ENCODE measurements at places on chromosomes 16 and 17. TPM values are rescaled to one million over a fixed set of nuclear protein-coding genes. Genes with fewer than 3 reads are reported as not detected.

The OR4D2 gene
- not detected for total RNA-seq

The CX3CL1 gene
- 0.57 TPM for total RNA-seq

The TAF1C gene
- 39.8 TPM for total RNA-seq

The ITGAD gene
- not detected for total RNA-seq

The NPIPA2 gene
- total RNA-seq: not detected

The CDH1 gene
- 251 TPM for total RNA-seq

The CAVIN1 gene
- total RNA-seq: 48.7 TPM

The HOXB5 gene
- 8.2 TPM for total RNA-seq

The PNMT gene
- total RNA-seq: 0.25 TPM

The HP gene
- not detected for total RNA-seq

- no peak for DNase-seq
These were observed 35.0 kb downstream of the CRISPLD2 start for GRCh38 chr16:84854759-84855158.

DNA sequence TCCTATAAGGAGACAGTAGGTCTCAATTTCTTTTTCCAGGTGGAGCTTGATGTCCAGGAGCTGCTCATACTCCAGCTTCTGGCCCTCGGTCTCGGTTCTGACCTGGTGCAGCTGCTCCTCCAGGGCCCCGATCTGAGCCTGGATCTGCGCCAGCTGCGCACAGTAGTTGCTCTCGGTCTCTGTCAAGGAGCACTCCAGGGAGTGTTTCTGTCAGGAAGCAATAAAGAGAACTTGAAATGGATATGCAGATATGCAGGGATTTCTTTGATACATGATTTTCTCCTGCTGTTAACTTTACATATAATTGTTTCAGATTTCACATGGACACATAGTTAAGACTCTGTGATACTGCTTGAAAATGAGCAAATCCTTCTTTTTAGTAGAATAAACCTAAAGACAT, 4.7 kb downstream of the KRT25 start:
- DNase-seq: no peak

DNA sequence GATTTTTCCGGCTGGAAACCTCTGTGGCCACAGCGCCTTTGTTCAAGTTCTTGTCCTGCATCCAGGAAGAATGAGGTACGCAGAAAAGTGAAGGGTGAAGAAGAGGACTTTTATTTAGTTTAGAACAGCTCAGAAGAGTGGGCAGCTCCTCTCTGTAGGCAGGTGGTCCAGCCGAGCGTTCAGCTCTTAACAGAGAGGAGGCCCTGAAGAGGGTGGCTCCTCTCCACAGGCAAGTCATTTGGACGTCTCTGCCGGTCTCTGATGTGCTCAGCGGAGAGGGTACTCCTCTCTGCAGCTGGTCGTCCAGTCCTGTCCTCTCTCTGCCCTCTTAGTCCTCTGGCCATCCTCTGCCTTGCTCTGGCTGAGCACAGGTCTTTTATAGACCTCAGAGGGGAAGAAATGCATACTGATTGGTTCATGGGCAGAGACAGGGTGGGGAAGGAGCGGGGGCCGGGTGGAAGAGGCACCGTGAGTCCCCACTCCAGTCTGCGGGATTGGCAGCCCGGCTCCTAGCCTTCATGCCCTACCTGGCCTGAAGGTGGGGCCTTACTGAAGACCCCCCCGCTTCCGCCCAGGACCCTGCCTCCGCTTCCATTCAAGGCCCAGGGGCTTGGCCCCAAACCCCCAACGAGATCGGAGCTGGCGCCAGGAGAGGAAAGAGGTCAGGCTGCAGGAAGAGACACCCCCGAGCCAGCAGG, 70.0 kb upstream of the NKD1 start:
- DNase-seq: no peak

GRCh38 chr17:63910096-63910495, 962 bp downstream of the CSHL1 start:
- DNase-seq: no peak

DNA sequence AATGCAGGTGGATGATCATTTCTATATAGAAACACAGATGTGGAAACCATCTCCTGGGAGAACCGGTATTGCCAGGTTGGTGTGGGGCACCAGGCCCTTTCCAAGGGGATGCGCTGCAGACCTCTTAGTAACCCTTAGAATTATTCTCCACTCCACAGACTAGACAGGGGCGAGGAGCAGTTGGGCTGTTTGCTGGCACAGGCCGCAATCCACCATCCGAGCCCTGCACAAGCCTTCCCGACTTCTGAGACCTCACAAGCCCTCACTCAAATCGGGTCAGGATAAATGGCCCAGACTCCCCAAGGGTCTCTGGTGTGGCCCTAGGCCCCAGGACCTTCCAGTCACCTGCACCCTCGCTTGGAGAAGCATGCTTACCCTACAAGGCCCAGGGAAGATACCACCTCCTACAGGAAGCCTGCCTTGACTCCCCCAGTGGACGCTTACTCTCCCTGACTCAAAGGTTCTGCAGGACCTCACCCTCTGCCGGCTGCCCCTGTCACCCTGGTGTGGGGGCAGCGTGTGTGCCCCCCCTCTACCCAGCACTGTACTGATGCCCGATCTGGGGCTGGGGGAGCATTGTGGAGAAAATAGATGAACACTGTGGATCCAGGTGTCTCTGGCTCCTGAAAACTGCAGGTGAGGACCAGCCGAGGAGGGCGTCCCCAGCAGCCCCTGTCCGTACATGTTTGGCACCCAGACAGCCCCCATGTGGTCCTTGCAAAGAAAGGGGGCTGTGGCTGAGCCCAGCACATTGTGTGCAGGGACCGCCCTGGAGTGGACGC, 49.8 kb upstream of the ACSF3 start:
- no peak for DNase-seq

- peak; percentile 17 for DNase-seq
These were observed 1.1 kb downstream of the HSD17B1 start for GRCh38 chr17:42553866-42554249.

DNA sequence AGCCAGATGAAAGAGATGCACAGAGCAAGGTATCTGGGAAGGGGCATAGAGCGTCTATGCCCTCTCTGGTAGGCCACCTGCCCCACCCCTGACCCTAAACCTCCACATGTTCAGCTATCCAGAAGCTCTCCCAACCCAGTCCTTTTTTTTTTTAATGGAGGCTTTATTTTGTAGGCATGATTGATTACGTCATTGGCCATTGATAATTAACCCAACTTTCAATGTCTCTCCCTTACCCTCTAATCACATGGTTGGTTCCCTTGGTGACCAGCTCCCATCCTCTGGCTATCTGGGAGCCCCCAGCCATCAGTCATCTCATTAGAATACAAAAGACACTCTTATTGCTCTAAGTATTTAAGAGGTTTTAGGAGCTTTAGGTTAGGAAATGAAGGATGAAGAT, 14.3 kb upstream of the CES5A start:
- DNase-seq: no peak

DNA sequence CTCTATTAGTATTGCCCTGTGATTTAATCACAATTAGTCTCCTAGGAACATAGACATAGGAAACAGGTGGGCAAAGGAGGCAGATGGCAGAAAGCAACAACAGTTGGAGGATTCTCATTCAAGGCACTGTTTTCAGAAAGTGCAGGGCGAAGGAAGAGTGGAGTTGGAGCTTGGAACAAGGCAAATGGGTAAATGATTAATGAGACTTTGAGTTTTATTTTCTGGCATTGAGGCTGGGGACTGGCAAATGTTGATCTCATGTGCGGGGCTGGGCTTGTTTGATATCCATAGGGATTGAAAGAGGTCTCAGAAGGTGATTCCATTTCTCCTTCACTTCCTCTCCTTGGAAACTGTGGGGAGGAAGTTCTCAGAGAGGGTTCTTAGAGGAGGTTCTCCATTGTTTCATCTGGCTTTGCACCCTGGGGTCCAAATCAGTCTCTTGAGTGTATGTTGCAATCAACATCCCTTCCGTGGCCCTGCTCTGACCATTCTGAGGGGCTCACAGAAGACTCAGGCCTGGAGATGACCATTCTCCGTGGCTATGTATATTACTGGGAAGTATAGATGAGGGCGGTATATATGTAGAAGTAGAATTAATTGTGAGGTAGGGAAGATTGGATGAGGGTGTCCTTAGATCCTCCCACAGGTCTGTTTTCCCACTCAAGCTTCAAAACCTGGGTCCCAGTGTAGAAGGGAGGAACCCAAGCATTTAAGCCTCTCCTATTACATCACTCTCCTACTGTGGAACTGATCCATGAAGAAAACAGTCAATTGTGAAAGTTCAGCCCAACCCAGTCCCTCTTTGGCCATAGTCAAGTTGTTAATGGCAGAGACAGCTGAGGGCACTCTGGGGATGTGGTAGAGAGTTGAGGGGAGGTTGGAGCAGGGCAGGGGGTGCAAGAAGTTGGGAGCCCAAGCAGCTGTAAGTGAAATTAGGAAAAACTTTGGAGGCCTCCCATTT, 36.5 kb upstream of the SRSF1 start:
- no peak for DNase-seq

GRCh38 chr17:74637926-74638325, 14.4 kb upstream of the CD300E start:
- DNase-seq: no peak

DNA sequence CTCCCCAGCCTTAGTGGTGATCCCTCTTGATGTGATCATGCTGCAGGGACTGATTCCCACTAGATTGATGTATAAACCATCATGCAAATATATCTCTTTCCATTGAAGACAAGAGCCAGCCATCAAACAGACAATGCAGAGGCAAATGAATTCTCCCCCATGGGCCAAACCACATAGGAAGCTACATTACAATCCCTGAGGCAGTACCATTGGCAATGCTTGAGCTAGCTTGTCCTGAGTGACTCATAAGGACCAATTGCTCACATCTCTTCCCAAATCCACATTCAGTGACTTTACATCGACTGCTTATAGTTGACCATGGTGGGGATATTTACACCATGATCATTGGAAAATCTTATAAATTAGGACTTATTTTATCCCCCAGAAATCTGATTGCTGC, 242.2 kb downstream of the SHISA9 start:
- DNase-seq: no peak

GRCh38 chr16:25544294-25544693, 147.5 kb upstream of the HS3ST4 start:
- no peak for DNase-seq

- DNase-seq: peak; percentile 64
These were observed 91.0 kb downstream of the GSG1L start for GRCh38 chr16:27972500-27972899.

GRCh38 chr16:63080746-63081145, 1044.5 kb upstream of the CDH8 start:
- DNase-seq: no peak
